ENCODE measurements at places on chromosomes 1 and 21.

DNA sequence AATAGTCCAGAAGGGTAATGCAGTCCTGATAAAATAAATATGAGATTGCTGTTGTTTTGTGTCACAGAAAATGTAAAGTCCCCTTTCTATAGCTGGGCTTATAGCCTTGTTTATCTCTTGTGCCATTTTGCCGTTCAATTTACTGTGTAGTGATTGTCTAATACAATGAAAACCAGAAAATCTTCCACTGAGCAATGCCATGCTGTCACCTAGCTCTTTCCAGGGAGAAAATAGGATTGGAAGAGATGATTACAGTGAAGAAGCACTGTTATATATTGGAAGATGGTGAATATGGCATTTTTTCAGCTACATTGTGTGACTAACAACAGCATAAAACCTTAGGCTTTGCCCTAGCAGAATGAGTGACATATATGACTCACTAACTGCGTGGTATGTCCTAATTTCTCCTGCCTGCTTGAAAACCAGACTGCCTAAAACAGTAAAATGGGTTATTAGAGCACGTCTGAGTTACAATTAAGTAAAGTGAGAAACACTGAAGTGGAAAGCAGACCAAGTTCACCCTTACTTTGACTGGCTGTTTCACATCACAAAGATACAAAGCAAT is 332.4 kb upstream of the ZP4 start:
- H3K4me1 ChIP-seq: no peaks in the 10 kb centered on the region
- no peaks in the 10 kb centered on the region for H3K36me3 ChIP-seq
- no peaks in the 10 kb centered on the region for H3K27me3 ChIP-seq
- no peak overlapping the region for H3K4me3 ChIP-seq

GRCh38 chr1:67338642-67339041 is 31.0 kb downstream of the IL12RB2 start:
- H3K27ac ChIP-seq: no peak overlapping the region
- no peaks in the 10 kb centered on the region for H3K4me1 ChIP-seq
- H3K27me3 ChIP-seq: no peaks in the 10 kb centered on the region
- H3K4me3 ChIP-seq: no peak overlapping the region

DNA sequence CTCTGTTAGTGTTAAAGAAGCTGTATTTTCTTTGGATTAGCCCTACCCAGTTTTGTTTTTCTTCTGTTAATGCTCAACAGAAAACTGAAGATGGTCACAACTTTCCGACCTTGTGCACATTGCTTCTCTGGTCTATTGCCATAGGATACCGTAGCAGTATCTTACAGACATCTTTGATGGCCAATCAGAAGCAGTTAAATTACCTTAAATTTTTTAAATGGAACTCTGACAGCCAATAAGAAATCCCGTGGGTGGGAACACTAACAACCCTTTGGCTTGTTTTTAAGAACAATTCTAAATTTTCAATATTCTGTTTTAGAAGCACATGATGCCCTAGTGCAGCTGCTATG is 17.2 kb downstream of the NFYC start:
- DNase-seq: no peak
- H3K36me3 ChIP-seq: no peaks in the 10 kb centered on the region
- H3K27ac ChIP-seq: peak overlapping the region; percentile 73

GRCh38 chr1:81186261-81186660 is 614.5 kb upstream of the ADGRL2 start:
- no peak overlapping the region for H3K27ac ChIP-seq
- no peaks in the 10 kb centered on the region for H3K27me3 ChIP-seq

- no peak overlapping the region for H3K4me3 ChIP-seq
- no peak overlapping the region for H3K27ac ChIP-seq
- H3K36me3 ChIP-seq: no peaks in the 10 kb centered on the region
- no peak for DNase-seq
Measured at GRCh38 chr1:44499306-44499705, 94.3 kb downstream of the RNF220 start.

- no peak for DNase-seq
- no peak overlapping the region for H3K27ac ChIP-seq
- H3K4me3 ChIP-seq: no peak overlapping the region
- peaks cover 10% of the 10 kb centered on the region for H3K36me3 ChIP-seq
- H3K4me1 ChIP-seq: no peaks in the 10 kb centered on the region
Measured at GRCh38 chr1:111778541-111779051, 22.9 kb downstream of the DDX20 start.

DNA sequence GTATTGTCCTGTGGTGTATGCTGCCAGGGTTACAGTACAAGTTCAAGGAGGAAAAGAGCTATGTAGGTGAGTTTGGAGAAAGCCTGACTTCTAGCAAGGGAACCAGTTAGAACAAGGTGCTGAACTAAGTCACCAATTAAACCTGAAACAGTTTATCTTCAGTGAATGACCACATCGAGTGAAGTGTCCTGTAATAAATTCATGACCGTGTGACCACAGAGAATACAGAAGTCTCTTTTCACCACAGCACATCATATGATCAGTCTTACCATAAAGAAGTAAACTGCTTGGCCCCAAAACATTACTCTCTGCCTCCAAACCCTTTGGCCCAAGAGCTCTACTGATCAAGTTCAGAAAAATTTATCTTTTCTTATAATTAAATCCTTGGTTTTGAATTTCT is 141.4 kb downstream of the DAB1 start:
- no peak for DNase-seq
- no peaks in the 10 kb centered on the region for H3K4me1 ChIP-seq
- H3K36me3 ChIP-seq: no peaks in the 10 kb centered on the region
- no peak overlapping the region for H3K4me3 ChIP-seq
- no peaks in the 10 kb centered on the region for H3K27me3 ChIP-seq
- H3K27ac ChIP-seq: no peak overlapping the region

DNA sequence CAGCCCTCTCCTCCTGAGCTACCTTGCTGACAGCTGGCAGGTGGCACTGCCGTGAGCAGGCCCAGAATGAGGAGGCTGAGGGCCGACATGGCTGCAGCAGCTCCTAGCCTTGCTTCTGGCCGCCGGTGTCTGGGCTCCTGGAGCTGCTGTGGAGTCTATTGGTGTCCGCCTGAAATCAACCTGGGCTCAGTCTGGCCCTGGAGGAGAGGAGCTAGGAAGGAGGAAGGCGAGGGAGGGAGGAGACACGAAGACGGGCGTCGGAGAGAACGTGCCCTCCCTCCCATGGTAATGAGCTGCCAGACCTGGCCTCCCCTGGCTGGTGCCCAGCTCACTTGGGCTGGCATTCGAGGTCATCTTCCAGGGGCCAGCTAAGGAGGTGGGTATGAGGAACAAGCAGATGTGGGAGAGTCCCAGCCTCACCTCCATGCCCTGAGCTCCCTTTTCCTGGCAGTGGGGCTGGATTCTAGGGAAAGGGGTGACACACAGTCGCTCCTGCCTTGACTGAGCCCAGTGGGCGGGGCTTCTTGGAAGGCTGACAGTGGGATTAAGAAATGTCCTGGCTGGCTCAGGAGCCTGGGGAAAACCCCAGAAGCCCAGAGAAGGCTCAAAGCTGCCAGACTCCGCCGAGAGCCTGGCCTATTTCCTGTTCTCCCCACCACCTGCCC is at the start of gene PDZK1IP1:
Gene PDZK1IP1 (minus strand): TSS at position 193 of the 665 bp plus-strand sequence. CDS start 104 bp downstream, at position 89.
- H3K27me3 ChIP-seq: no peaks in the 10 kb centered on the region
- no peaks in the 10 kb centered on the region for H3K36me3 ChIP-seq
- peak; percentile 96 for DNase-seq
- peaks cover 28% of the 10 kb centered on the region for H3K4me1 ChIP-seq
- H3K4me3 ChIP-seq: peak within 1 kb of the TSS; percentile 8
- peak within 1 kb of the TSS; percentile 83 for H3K27ac ChIP-seq

GRCh38 chr21:44292812-44293195 is 7.0 kb upstream of the PFKL start:
- peaks cover 8% of the 10 kb centered on the region for H3K4me1 ChIP-seq
- no peaks in the 10 kb centered on the region for H3K36me3 ChIP-seq
- DNase-seq: no peak
- H3K27ac ChIP-seq: no peak overlapping the region

- H3K4me1 ChIP-seq: no peaks in the 10 kb centered on the region
- DNase-seq: no peak
- H3K27ac ChIP-seq: no peak overlapping the region
- no peaks in the 10 kb centered on the region for H3K36me3 ChIP-seq
Measured at GRCh38 chr1:67514786-67515185, 84.6 kb upstream of the SERBP1 start.

DNA sequence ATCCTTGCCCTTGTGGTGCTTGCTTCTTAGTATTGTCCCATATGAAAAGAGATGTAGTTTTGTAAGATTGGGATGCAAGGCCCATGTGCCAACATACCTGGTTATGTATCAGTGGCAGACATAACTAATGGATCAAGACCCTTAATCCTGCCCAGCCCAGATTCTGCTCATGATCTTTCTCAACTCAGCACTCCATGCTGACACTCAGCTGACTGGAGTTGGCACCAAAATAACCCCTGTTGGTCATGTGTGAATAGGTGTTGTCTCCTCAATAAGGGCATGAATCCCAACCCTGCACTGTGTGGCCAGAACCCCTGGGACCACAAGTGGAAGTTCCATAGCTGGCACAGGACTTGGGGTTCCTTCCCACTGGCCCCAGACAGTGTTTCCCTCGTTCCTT is 13.9 kb upstream of the CNR2 start:
- H3K27me3 ChIP-seq: no peaks in the 10 kb centered on the region
- peak; percentile 40 for DNase-seq
- no peak overlapping the region for H3K27ac ChIP-seq

DNA sequence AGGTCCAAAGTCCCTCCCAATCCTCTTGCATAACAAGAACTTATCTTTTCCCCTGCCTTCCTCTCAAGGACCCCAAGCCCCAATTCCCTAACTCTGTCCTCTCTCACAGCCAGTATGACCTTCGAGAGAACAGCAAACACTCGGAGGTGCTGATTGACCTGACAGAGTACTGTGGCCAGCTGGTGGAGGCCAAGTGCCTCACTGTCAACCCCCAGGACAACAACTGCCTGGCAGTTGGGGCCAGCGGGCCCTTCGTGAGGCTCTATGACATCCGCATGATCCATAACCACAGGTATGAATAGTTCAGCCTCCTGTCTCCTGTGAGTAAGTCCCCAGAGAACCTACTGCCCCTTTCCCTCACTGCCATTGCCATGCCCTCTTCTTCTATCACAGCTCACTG is 29.9 kb upstream of the TMEM222 start:
- no peaks in the 10 kb centered on the region for H3K4me1 ChIP-seq
- no peak overlapping the region for H3K27ac ChIP-seq
- no peak for DNase-seq
- no peak overlapping the region for H3K4me3 ChIP-seq

GRCh38 chr1:159113596-159114433 is 37.2 kb upstream of the AIM2 start:
- H3K27me3 ChIP-seq: no peaks in the 10 kb centered on the region
- H3K27ac ChIP-seq: no peak overlapping the region
- DNase-seq: no peak

- DNase-seq: no peak
- H3K4me1 ChIP-seq: no peaks in the 10 kb centered on the region
- H3K27me3 ChIP-seq: no peaks in the 10 kb centered on the region
- no peak overlapping the region for H3K4me3 ChIP-seq
- no peaks in the 10 kb centered on the region for H3K36me3 ChIP-seq
Measured at GRCh38 chr1:212259693-212260480, 25.3 kb upstream of the PPP2R5A start.

- H3K27me3 ChIP-seq: no peaks in the 10 kb centered on the region
- no peaks in the 10 kb centered on the region for H3K36me3 ChIP-seq
- no peaks in the 10 kb centered on the region for H3K4me1 ChIP-seq
- no peak for DNase-seq
- no peak overlapping the region for H3K27ac ChIP-seq
Measured at GRCh38 chr1:211732293-211732980, 57.0 kb upstream of the NEK2 start.

DNA sequence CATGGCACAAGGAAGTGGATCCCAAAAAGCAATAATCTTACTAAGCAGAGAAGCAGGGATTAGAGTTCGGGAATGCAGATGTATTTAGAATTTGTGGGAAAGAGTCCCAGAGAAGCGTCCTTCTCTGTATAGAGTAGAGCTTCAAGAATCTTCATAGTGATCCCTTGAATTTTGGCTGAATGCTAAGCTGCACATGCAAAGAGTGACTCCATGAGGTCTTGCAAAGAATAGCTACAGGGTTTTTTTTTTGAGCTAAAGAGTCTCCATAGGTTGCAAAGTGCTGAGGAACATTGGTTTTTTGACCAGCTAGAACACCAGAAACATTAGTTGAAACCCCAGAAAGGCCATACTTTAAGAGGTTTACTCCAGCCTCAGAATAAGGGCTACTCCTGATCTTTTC is 206.7 kb downstream of the CTH start:
- DNase-seq: no peak
- H3K27me3 ChIP-seq: no peaks in the 10 kb centered on the region
- no peaks in the 10 kb centered on the region for H3K4me1 ChIP-seq
- H3K36me3 ChIP-seq: no peaks in the 10 kb centered on the region

DNA sequence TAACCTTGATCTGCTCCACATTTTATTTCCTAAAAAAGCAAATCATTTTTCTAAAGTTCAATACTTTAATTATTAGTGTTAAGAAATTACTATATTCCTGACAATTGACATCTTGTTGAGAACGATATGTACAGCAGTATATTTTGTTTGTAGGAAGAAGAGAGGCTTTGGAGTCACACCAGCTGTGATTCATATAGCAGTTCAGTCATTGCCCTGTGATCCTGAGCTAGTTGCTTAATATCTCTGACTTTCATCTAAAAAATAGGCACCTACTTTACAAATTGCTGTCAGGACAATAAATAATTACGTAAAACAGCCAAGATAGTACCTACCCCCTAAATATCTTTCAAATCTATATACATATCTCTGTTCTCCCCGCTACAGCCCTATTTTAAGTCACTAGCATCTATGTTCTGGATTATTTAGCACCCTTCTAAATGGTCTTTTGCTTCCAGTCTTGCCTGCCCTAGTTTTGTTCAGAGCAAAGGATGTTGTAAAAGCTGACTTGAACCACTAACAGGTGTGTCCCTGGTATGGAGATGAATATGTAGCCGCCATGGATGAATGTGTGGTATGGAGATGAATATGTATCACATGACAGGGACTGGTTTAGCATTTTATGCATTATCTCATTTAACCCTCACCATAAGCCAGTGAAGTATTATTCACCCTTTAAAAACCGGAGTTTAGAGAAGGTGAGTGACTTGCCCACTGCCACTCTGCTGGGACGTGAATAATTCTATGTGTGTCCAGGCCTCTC is 42.2 kb downstream of the RNF220 start:
- H3K27me3 ChIP-seq: no peaks in the 10 kb centered on the region
- H3K4me3 ChIP-seq: no peak overlapping the region
- no peaks in the 10 kb centered on the region for H3K36me3 ChIP-seq
- no peak for DNase-seq
- H3K4me1 ChIP-seq: no peaks in the 10 kb centered on the region

GRCh38 chr21:37507716-37508115 is 141.1 kb downstream of the DYRK1A start:
- no peaks in the 10 kb centered on the region for H3K27me3 ChIP-seq
- no peak for DNase-seq
- H3K4me3 ChIP-seq: no peak overlapping the region
